Activated CD4-positive, alpha-beta T cell treated with anti-CD3 and anti-CD28 coated beads, Interleukin-2, amount 50 U/mL, for 16 hours (primary cell): ENCODE measurements at places on chromosomes 6 and 20.

DNA sequence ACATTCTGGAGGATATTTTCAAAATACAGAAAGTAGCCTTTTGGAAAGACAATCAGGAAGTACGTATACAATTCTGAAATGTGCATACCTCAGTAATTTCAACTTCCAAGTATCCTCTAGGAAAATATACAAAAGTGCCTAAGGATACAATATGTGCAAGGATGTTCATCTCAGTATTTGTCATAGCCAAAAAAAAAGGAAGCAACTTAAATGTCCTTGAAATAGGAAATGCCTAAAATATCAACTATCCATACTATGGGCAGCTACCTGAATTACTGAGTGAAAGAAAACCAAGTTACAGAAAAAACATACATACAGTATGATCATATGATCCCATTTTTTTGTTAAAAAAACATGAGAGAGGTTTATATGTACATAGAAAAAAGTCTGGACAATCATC, 1.5 kb downstream of the PPIL1 start:
- no peak for DNase-seq

- DNase-seq: no peak
Measured at GRCh38 chr6:108102965-108103364, 28.4 kb upstream of the OSTM1 start.

GRCh38 chr20:34012735-34013134, 19.0 kb downstream of the RALY start:
- peak; percentile 20 for DNase-seq

DNA sequence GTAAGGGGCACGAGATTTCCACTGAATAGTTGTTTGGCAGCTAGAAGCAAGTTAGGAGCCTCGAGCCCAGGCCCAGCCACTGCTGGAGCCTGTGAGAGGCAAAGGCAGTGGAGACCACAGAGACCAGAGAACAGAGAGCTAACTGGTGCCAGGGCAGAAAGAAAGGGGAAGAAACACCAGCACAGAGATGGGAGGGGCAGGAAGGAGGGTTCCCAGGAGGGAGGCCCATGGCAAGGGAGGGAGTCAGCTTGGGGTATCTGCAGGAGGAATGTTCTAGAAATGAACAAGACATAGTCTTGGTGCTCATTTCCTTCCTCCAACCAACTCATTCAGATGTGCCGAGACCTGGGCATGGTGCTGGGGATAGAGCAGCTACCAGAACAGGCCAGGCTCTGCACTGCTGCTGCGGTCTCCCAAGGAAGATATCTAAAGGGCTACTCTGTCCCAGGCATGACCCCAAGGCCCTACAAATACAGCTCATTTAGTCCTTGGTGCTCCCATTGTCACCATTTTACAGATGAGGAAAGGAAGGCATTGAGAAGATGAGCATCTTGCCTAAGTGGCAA, 10.7 kb downstream of the ANGPT4 start:
- no peak for DNase-seq
